ENCODE measurements at places on chromosomes 4 and X.

DNA sequence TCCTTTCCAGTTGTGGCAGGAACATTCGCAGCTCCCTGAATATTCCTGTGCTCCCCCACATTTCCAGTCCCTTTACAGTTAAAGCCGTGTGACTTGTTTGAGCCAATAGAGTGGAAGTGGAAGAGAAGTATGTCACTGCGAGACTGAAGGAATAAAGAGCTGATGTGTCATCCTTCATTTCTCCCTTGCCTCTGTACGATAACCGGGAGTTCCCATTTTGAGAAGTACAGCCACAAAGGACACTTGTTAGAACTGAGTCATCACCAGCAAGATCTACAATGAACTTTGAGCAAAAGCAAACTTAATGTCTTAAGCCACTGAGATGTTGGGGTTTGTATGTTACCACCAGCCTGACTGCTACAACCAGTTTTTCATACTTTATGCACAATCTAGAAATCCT lies 92.3 kb downstream of the SPRY1 start:
- DNase-seq, result no peak

- DNase-seq, result no peak
These were observed 4.7 kb upstream of the FATE1 start for GRCh38 chrX:151711154-151711553.

DNA sequence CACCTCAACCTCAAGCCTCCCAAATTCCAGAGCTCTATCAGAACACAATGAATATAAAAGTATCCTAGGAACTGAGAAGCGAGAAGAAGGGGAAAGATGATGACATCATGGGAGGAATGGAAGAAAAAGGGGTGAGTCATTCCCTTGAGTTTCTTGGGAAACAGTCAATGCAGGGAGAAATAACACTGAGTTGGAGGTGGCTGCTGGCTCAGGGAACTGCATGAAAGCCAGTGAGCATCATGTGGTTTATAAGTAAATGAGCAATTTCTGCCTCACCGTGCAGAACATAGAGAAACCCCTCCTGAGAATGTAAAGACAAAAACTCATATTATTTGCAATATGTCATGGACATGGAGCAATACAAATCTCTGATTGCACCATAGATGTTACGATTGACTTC lies 73.3 kb downstream of the SHOX start:
- no peak for DNase-seq

DNA sequence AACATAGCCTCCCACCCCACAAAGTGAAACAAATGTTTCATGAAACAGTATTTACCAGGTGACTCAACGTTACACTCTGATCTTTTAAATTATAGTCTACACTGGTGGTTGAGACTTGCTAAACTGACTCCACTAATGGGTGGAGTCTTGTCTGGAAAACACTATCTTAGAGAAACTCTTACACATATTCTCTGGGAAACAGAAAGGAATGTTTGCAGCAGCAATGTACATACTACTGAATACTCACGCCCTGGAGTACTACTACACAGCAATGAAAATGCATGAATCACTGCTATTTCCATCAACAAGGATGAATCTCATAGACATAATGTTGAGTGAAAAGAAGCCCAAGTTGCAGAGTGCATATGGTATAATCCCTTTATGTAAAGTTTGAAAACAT lies 208.5 kb upstream of the IGFBP7 start:
- no peak for DNase-seq

GRCh38 chrX:103779141-103779789 lies 2.6 kb downstream of the PLP1 start:
- DNase-seq, result no peak

- DNase-seq, result no peak
These were observed 163.3 kb downstream of the PTCHD1 start for GRCh38 chrX:23497919-23498318.

- no peak for DNase-seq
These were observed 258.8 kb downstream of the ARHGAP24 start for GRCh38 chr4:85733798-85734197.

- no peak for DNase-seq
These were observed 47.6 kb upstream of the ADAD1 start for GRCh38 chr4:122331195-122331594.

GRCh38 chrX:115892787-115893671 lies 277.5 kb upstream of the AGTR2 start:
- DNase-seq, result peak; percentile 34

DNA sequence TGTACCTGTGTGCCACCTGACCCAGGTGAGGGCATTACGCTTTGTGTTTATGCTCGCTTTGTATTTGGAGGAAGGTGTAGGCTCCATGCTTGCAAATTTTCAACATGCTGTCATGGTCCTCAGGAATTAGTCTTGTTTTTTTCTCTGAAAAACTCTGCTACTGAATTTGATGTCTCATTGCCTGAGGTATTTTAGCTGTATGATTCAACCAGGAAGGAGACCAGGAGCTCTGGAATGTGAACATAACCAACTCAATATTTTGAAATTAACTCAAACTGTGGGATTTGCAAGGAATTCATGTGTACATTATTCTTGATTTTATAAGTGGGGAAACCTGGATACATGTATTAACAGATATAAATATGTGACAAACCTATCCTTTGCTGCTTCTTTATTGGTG lies 134.1 kb downstream of the SLC4A4 start:
- DNase-seq, result peak; percentile 68

DNA sequence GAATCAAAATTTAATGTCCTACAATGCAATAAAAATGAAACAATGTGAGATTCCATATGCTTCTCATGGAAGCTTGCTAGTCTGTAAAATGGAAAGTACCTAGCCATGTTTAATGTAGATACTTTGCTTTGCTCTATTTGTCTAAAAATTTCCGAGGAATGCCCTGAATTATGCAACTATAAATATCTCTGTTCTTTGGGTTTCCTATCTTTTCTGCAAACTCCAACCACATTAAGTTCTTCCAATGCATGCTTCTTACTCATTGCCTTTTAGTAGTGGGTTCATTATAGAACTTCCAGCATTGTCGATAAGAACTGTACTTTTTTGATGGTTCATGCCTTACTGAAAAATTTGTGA lies 178.3 kb downstream of the RASL11B start:
- no peak for DNase-seq

- DNase-seq, result no peak
These were observed 97.1 kb upstream of the KLF3 start for GRCh38 chr4:38566806-38567398.

GRCh38 chr4:72899214-72899613 lies 170.3 kb downstream of the COX18 start:
- DNase-seq, result no peak

DNA sequence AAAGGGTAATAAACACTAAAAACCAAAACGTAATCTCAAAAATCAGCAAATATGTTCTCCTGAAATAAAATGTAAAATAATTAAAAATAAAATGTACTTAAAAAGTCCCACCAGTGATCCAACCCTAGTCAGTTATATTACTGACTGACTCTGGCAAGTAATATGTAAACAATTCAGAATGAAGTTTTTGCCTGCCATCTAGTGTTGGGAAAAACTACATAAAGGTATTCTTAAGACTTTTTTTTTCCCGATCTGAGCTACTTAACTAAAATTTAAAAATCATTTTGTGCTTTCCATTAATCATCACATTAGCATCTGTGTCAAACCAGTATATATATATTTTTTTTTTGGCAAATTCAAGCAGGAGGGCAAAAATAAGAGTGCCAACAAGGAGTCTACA lies 24.0 kb downstream of the RCHY1 start:
- no peak for DNase-seq

DNA sequence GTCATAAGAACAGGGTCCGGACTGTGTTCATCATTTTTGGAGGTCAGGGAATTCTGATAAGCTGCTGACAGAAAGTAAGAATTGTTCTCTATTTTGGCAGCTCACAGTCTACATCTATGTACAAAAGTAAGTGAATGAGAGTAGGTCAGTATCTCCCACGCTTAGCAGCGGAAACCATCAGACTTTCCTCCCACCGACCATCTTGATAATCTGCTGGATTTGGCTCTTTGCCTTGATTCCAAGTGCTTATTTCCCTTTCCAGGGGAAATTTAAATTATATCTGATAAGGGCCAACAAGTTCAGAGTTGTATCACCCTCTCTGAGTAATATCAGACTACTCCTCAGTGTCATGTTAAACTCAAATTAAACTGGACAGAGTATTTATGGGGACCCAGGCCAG lies 118.0 kb downstream of the CAMK2D start:
- no peak for DNase-seq

DNA sequence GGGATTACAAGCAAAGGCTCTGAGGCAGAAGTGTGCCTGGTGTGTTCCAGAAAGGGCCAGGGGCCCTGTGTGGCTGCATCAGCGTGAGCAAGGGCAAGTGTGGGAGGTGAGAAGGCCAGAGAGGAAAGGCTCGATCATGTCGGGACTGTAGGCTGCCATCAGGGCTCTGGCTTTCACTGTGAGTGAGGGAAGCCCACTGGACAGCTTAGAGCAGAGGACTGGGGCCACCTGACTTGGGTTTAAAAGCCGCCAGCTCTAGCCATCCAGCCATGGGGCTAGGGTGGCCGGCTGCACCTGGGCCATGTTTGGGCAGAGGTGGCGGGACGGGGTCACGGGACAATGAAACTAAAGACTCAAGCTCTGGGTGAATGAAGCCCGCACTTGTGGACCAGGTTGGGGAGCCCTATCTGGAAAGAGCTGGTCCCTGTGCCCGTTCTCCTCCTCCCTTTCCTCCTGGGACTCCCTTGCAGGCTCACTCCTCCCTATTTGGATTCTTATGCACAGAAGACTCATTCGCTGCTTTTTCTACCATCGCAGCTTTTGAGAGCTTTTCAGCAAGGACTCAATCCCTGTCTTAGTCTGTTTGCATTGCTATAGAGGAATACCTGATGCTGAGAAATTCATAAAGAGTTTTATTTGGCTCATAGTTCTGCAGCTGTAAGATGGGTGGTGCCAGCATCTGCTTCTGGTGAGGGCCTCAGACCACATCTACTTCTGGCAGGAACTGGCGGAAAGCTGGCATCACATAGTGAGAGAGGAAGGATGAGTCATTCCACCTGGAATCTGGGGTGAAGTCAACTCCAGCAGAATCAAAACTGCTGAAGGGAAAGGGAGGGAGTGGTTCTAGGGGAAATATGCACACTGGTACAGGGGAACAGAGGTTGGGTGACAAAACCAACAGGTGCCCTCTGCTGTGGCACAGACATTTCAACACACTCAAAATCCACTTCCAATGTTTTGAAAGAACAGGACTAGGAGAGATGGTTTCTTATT lies 15.3 kb downstream of the CTAG1B start:
- peak; percentile 72 for DNase-seq
